Neural progenitor cell (in vitro differentiated cells): ENCODE measurements at places on chromosomes 7 and 10.

- DNase-seq = no peak
These were observed 38.0 kb downstream of the SNX10 start for GRCh38 chr7:26329520-26330255.

DNA sequence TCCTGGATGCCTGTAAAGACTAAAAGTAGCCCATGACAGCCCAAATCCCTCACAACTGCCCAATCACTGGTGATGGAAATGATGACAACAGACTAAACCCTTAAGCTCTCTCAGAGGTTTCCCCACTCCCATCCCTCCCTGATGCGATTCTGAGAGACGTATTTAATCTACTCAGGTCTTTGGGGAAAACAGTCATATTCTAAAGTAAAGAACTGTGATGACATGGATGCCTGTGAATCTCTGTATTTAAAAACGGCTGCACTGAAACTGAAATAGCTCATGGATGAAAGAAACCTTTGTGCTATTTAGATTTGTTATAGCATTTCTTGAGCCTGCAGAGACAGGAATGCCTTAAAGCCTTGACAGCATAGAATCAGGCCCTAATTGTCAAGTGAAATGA, 28.5 kb downstream of the VPS41 start:
- no peak for DNase-seq

GRCh38 chr10:49268185-49268584, 30.8 kb upstream of the C10orf71 start:
- DNase-seq = no peak

GRCh38 chr7:5491251-5492019, 67.8 kb upstream of the TNRC18 start:
- no peak for DNase-seq

DNA sequence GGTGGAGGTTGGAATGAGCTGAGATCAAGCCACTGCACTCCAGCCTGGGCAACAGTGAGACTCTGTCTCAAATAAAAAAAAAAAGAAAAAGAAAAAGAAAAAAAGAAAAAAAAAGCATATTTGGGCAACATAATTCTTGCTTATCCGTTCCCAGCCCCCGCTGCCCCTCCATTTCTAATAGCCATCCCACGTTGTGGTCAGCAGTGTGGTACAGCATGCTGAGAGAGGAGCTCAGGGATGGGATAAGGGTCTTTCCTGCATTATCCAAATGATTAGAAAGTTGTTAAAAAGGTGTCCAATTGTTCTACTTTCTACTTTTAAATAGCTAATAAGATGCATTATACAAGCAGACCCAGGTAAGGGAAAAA, 104.9 kb upstream of the ZNF92 start:
- no peak for DNase-seq

DNA sequence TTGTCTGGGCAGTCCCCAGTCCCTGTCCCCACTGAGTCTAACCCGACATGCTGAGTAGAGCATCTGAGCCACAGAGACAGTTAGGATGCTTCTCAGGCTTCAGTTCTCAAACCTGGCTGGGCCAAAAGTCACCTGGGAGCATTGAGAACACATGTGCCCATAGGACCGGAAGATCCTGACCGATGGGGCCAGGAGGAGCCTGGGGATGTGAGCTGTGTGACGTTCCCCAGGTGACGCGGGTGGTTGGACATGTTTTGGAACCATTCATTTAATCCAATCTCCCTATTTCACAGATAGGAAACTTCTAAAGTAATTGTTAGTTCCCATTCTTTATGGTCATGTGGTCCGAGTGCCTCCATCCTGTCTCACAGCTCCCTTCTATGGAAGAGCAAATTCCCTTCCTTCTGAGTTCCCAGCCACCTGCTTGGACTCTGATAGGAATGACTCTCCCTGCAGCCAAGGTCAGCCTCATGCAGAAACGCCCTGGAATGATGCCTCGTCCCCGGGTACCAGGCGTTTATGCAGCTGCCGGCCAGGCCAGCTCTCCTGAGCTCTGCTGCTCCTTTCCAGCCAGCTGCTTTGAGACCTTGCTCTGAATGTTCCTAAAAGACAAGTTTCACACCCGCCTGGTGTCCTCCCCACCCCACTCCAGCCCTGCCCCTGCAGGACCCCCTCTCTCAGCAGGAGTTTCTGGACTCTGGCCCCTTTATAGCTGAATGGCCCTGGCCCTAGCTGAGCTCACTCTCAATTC, 166.5 kb upstream of the RHEB start:
- DNase-seq = no peak

DNA sequence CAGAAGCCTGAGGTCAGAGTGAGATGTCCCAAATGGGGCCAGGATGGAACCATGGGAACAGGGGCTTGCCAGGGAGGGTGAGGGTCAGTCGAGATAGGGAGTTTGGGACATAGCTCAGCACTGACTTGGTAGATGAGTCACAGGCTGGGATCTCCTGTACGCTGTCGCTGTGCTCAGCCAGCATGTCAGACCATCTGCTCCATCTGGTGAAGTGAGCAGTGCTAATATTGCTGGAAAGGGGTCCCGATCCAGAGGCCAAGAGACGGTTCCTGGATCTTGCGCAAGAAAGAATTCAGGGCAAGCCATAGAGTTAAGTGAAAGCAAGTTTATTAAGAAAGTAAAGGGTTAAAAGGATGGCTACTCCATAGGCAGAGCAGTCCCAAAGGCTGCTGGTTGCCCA, 505.6 kb downstream of the GALNT17 start:
- no peak for DNase-seq

DNA sequence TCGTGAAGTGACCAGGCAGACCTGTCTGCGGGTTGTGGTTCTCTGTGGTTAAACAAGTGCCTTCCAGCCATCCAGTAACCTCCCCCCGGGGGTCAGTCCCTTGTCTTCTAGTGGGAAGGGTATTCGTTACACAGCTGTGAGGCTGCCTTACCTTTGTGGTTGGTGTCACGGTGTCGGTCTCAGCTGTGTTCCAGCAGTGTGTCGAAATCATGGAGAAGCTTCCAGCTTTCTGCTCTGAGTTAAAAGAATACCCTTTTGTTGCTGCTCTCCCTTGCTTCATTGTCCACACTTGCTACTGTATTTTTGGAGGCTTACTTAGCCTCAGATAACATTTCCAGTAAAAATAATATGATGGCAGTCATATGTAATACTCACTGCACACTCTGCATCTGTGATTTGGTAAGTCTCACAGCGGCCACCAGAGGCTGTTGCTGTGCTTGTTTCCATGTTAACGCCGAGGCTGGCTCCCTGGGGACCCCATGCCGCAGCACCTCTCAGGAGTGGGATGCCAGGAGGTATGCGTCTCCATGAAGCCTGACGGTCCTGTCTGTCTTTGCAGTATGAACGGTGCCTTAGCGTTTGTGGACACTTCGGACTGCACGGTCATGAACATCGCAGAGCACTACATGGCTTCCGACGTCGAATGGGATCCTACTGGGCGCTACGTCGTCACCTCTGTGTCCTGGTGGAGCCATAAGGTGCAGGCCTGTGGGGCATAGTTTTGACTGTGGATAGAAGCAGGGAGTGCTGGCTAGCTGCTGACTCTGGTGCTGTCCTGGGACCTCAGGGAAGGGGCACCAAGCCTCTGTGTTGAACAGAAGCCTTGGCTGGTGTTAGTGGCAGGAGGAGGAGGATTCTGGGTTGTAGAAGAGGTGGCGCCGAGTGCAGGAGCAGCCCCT, 20.5 kb downstream of the EIF3B start:
- DNase-seq = no peak

- no peak for DNase-seq
These were observed 61.7 kb downstream of the MAP3K8 start for GRCh38 chr10:30495687-30496086.

- DNase-seq = no peak
These were observed 777.5 kb upstream of the LRRTM3 start for GRCh38 chr10:66148312-66148711.

- no peak for DNase-seq
These were observed 24.4 kb upstream of the KBTBD2 start for GRCh38 chr7:32916006-32916405.

DNA sequence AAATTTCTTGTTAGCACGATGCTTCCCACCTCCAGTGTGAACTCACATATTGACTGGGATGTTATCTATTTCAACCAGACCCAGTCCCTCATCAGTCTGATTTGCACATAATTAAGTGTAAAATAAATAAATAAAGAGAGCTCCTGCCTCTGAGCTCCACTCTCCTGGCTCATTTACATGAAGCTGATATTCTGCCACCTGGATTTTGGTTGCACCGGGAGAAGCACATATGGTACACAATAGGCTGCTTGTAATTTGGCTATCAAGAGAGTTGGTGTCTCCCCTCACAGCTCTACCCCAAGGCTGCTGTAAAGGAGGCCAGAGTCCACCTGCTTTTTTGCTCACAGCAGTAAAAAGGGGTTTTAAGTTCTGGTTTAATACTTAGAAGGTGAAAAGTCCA, 610.5 kb downstream of the KCNMA1 start:
- DNase-seq = no peak

DNA sequence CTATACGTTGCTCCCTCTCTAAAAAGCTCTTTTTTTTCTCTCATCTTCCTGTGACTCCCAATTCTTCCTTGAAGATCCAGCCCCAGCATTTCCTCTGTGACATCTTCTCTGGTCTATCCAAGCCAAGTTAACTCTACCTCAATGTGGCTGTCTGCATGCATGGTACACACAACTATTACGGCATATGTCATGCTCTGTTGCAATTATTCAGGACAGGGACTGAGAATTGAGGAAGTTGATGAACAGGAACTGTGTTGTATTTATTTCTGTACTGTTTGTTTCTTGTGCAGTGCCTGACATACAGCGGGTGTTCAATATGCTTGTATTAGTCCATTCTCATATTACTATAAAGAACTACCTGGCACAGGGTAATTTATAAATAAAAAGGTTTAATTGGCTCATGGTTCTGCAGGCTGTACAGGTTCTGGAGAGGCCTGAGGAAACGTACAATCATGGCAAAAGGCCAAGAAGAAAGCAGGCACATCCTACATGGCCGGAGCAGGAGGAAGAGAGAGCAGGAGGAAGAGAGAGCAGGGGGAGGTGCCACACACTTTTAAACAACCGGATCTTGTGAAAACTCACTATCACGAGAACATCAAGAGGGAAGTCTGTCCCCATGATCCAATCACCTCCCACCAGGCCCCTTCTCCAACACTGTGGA, 6.3 kb downstream of the TRPV5 start:
- no peak for DNase-seq

- DNase-seq = no peak
These were observed 29.1 kb downstream of the EPC1 start for GRCh38 chr10:32317795-32318357.

DNA sequence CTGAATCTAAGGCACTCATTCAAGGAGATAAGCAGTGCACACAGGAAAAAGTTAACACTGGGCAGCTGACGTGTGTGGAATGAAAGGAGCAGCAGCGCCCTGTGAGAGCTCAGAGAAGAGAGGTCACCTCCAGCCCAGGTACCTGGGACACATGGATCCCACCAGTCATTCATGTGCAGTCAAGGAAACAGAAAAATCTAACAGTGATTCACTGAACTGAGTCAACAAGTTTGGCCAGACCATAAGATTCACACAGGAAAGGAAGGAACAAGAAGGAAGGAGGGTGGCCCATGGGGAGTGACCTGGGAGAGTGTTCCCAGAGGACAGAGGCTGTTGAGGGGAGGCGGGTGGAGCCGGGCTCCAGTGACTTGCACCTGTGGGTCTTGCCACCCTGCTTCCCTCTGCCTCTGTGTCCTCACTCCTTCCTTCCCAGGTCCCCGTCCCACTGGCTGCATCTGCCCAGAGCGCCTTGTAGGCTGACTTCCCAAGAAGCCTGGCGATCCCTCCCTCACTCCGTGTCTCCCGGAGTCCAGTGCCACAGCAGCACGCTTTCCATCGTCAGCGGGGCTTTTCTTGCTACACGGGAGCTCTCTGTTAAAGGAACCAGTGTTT, 27.7 kb downstream of the RNF32 start:
- no peak for DNase-seq

DNA sequence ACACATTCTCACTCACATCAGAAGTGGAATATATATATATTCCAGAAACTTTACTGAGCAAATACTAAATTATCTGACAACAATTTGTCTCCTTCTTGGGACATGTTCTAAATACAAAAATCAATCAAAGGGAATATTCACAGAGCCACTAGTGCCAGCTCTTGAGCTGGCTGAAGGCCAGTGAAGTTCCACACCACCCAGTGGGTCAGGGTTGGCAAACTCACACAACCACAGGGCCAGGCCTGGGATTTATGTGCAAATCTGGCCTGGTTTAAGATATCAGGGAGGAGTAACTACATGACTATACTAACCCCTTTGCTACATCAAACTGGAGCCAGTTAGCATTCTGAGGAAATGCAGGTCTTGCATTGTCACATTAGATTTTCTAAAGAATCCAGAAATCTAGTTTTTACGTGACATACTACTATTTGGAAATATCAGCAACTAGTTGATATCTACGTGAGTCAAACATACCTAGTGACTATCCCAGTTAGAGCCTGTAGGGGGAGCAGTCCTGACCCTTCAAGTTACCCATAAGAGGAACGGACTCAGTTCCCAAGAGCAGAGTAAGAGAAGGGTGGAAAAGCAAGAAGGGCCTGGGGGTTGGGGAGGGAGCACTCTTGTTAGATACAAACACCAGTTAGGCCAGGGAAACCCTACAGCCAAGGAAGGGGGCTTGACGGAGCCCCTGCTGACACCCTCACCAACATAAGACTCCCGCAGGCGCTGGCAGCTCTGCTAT, 600.4 kb downstream of the KCNMA1 start:
- peak; percentile 73 for DNase-seq

- DNase-seq = no peak
These were observed at the start of gene GPNMB for GRCh38 chr7:23246555-23246954. TSS of gene GPNMB (plus strand) at chr7:23246775. CDS start at chr7:23246858, 83 bp downstream.

DNA sequence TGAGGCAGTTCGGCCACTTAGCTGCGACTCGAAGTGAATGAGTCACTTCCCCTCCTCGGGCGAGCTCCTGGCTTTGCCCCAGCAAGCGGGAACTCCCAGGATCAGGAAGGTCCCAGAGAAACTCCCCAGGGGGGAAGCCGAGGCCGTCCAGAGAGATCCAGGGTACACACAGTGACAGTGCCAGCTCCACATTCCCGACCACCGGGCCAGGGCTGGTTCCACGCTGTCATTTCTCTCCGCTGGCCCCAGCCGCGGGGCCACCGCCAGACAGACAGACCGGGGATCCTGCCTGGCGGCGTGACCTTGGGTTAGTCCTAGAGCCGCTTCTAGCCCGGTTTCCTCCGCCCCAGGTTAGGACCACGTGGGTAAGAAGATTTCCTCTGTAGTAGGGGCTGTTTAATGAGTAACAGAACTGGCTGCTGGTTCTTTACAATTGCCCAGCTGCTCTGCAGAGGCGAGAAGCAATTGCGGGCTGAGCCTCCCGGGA, 463 bp upstream of the UPP1 start:
- peak; percentile 70 for DNase-seq

DNA sequence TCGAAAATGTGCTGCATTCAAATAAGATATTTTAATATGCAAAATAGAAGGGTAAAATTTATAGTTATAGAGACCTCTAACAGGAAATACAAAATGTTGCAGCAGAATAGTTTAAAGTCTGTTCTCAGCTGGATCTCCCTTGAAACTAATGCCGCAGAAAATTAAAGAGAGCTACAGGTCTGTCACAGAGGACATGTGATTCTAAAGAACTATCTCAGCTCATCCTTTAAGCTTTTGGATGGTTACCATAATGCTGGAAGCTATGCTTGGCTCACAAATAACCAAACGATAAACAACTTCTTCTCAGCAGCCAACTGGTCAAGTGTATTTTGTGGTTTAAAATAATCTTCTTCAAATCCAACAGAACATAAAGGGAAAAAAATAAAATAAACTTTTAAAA, 353.0 kb downstream of the PARD3 start:
- DNase-seq = no peak

GRCh38 chr10:4633186-4633585, 192.8 kb upstream of the AKR1E2 start:
- no peak for DNase-seq
